Thoracic aorta (tissue), 2 donors: ENCODE measurements at places on chromosomes 6 and 20.

GRCh38 chr6:135904666-135905065 is 53.2 kb downstream of the PDE7B start:
- DNase-seq = no peak

DNA sequence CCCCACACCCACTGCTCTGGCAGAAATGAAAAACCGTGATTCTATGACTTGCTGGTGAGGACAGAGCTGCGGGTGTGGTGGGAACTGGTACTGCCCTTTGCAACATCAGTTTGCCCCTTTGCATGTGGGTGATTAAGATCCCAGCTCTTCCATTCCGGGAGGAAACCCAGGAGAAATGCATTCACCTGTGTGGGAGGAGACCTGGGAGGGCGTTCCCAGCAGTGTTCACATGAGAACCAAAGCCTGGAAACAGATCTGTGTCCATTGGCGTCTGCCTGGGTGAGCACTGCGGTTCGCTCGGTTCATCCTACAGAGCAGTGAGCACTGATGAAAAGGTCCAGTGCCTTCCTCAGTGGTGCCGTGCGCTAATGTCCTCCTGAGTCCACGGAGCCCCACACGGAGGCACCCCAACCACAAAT is 89.7 kb downstream of the SMOC2 start:
- DNase-seq = no peak

DNA sequence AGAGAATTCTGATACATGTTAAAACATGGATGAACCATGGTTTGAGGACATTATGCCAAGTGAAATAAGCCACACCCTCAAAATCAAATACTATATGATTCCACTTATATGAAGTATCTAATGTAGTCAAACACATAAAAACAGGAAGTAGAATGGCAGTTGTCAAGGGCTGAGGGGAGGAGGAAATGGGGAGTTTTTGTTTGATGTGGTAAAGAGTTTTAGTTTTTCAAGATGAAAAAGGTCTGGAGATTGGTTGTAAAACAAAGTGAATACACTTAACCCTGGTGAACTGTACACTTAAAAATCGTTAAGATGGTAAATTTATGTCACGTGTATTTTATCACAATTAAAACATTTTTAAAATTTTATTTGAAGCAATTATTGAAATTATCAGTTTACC is 127.4 kb upstream of the GRIK2 start:
- no peak for DNase-seq

DNA sequence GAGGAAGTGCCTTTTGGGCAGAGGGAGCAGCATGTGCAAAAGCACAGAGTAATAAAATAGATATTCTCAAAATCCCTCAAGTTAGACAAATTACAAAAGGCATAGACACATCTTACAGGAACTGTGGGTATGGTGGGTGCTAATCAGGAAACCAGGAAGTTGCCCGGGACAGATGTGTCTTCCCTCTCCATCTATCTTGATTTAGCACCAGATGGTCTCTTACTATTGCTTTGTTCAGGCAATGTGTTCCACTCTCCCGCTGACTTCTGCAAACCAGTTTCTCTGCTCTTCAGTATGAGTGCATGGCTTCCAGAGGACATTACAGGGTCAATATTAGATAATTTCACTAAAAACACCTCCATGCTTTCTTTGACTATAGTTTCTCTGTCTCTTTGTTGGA is 13.2 kb downstream of the CITED2 start:
- no peak for DNase-seq

DNA sequence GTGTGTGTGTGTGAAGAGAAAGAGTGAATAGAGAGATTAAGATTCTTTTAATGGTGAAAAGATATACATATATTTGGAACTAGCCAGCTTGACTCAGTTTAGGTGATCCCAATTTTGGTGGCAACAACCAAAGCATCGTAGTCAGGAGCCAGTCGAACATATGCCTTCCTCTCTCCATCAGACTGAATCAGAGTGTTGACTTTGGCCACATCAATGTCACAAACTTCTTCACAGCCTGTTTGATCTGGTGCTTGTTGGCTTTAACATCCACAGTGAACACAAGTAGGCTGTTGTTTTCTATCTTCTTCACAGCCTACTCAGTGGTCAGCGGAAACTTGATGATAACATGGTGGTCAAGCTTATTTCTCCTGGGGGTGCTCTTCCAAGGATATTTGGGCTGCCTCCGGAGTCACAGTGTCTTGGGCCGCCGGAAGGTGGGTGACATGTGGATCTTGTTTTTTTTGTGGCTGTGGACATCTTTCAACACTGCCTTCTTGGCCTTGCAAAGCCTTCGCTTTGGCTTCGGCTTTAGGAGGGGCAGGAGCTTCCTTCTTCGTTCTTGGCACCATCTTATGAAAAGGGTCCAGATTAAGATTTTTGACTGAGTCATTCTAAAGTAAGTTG is 3.4 kb downstream of the HLA-F start:
- DNase-seq = no peak

DNA sequence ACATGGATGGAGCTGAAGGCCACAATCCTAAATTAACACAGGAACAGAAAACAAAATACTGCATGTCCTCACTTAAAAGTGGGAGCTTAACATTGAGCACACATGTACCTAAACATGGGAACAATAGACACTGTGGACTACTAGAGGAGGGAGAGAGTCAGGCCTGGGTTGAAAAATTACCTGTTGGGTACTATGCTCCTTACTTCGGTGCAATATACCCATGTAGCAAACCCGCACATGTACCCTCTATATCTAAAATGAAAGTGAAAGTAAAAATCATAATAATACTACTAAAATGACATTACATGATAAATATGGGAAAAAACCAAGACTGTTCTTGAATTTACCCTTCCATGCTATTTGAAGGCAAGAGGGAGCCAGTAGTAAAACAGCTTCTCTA is 1273.8 kb upstream of the ADGRB3 start:
- no peak for DNase-seq

DNA sequence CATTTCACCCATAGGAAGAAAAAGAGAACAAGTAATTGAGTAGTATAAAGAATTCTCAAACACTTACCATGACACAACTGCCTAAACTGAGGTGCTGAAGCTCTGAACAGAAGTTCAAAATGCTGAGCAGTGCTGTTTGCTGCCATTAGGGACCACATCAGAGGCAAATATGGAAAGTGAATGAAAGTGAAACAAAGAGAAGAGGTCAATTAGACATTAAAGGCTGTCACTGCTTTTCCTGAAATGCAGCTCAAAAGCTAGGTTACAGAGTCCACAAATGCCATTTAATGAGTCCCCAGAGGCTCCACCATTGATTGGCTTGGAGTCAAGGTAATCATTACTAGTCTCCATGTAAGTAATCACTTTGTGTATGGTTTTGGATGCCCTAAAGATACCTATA is 46.1 kb downstream of the POU3F2 start:
- DNase-seq = no peak

DNA sequence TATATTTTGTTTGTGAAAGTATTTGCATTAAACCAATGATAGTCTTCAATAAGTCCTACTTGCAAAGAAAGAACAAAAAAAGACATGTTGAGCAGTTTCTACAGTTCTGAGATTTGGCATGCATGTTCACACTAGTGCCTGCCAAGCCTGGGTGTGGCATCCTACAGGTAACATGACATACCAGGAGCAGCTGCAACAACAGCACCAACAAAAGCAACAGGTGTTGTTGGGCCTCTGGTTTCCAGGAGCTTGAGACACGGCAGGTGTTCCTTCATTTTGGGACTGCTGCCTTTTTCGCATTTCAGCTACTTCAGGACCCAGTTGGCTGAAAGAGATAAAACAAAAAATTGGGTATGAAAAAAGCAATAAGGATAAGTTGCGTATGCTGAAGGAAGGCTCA is 41.2 kb upstream of the MTRF1L start:
- DNase-seq = no peak

GRCh38 chr6:164167873-164168405 is 753.4 kb downstream of the QKI start:
- DNase-seq = no peak

DNA sequence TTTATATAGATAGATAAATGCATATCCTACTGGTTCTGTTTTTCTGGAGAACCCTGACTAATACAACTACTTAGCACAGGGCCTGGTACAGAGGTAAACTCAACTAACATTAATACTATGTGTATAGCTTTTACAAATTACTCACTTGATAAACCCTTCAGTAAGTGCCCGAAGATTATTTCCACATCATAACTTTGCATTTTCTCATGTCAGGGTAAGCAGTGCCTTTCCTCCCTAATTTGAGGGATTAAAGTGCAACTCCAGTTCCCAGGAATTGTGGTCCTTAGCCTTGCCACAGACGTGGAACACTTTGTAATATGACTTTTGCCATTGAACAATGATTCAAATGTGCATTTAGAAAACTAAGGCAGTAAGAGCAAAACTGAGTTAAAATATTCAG is 147.5 kb upstream of the SMLR1 start:
- no peak for DNase-seq

DNA sequence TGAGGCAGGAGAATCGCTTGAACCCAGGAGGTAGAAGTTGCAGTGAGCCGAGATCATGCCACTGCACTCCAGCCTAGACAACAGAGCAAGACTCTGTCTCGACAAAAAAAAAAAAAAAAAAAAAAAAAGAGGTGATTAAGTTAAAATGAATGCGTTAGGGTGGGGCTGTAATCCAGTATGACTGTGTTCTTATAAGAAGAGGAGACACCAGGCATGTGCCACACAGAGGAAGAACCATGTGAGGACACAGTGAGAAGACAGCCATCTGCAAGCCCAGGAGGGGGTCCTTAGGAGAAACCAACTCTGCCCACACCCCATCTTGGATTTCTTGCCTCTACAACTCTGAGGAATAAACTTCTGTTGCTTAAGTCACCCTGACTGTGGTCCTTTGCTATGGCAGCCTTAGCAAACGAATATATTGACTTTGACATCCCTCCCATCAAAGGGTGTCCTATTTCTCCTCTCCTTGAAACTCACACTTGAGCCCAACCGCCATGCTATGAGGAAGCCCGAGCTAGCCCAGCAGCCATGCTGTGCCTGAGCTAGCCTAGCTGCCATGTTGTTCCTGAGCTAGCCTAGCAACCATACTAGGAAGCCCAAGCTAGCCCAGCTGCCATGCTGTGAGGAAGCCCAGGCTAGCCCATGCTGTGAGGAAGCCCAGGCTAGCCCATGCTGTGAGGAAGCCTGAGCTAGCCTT is 15.8 kb upstream of the PPP1R16B start:
- no peak for DNase-seq

GRCh38 chr6:19028201-19028600 is 641.1 kb downstream of the RNF144B start:
- DNase-seq = no peak

DNA sequence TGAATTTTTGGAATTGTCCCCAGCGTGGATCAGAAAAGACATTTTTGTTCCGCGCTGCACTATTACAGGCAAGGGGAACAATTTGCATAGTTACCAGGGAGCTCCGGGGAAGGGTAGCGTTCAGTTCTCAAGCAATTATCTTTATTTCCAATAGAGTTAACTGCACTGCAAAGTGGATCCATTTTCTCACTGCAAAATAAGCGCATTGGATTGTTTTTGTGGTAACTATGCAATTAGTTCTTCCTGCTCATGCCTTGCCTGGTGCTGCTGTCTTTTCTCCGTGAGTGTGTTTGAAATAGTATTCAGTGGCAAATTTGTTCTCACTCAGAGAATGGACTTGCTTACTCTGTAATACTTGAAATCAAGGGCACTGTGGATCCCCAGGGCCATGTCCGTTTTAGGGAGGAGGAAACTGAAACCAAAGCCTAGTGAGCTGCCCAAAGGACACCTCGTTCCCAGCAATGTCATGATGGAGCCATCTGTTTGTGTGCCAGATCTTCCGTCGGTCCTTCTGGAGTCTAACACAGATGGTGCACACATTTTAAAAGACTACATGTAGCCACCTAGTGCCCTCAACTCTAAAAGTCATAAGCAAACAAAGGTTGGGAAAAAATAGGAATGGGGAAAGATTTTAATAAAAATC is 7.4 kb upstream of the PCK1 start:
- DNase-seq = no peak

GRCh38 chr6:142871910-142872331 is 73.1 kb downstream of the HIVEP2 start:
- no peak for DNase-seq

- DNase-seq = no peak
Measured at GRCh38 chr6:85428486-85428885, 21.4 kb upstream of the NT5E start.

DNA sequence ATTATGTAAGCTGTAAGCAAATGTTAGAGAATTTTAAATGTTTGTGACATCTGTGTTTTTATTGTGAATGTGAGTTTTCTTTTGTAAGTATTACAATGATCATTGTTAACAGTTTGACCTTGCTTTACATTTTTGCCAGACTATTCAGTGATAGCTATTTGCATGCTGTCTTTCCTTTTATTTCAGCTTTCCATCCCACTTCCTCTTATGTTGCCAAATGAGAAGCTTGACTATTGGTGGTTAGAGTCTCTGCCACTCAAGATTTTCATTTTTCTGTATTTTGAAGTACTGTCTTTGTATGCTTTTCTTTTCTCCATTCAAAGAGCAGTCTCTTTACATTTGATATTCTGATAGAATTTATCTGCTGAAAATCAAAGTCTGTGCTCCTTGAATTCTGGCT is 104.1 kb downstream of the PRIM2 start:
- no peak for DNase-seq

DNA sequence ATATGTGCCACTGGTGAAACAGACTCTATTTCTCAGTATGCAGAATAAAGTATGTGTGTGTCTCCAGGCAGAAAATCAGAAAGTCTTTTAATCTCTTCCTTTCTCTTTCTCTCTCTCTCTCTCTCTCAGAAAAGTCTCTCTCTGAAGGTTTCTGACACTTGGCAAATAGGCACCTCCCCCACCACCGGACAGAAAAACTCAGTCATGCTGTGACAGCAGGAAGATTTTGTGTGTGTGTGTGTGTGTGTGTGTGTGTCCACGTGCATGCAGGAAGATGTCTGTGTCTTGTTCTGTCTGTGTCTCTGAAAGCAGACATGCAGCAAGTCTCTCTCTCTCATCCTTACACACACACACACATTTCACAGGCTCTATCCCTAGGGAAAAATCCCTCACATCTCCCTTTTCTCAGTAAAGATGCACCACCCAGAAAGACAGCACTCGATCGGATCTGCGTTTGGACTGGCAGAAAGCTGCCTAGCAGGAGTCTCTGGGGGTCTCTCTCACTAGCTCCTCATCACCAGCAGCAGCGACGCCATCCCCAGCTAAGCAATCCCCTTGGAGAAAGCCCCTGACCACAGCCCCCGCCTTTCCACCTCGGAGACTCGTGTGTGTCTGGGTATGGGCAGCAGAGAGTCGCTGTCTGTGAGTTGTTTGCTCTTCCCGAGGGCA is 98.3 kb downstream of the EDN3 start:
- DNase-seq = no peak

DNA sequence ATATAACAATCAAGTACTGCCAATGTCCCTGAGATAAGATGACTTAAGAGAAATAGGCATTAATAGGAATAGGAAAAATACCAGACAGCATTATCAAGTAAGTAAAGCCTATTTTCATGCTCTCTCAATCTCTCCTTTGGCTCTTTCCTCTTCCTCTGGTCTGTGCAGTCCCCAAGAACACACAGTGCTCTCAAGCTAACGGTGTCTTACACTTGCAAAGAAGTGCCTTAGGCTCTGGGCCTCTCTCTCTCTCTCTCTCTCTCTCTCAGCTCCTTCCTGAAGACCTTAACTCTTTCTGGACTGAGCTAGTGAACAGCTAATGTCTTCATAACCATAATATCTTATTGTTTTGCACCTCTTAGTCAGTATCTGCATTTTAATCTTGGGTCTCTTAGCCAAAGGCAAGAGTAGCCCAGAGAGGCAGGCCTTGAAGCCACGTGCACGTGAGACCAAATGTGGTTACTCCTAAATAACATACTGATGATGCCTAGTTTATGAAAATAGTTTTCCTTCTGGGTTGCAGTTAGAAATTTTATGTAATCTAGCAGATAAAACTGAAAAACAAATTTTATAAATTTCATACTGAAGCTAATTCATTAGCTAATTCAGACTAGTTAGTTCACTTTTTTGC is 70.8 kb downstream of the TPD52L1 start:
- no peak for DNase-seq

- no peak for DNase-seq
Measured at GRCh38 chr6:91694016-91694654, 1107.3 kb upstream of the MAP3K7 start.
